ENCODE measurements at places on chromosomes 5 and 9.

- DNase-seq: peak; percentile 21
These were observed 29.8 kb upstream of the TMEM161B start for GRCh38 chr5:88298425-88298824.

DNA sequence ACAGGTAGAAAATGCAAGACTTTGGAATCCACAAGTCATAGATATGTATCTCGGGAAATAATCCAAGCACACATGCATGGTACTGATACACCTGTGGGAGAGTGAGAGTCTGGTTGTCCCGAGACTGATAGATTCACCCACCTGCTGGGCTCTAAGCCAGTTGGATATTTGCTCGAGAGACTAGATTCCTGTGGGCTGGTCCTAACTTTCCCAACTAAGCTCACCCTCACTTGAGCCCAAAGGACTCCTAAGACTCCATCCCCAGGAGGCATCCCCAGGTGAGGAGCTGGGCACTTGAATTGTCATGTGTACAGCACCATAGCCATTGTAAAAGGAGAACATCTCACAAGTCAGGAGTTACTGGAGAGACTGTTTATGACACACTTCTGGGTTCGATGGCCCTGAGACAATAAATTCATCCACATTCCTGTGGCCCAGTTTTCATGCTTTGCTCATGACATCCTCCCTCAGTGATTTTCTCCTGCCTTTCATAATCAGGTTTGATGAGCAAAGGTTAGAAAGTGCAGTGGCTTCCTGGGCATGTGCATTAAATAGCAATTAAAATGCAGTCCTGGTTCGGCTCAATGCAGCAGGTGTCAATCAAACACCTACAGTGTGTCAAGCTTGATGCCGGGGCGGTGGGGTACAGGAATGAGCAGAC lies 18.1 kb downstream of the SLC1A1 start:
- DNase-seq: peak; percentile 82

DNA sequence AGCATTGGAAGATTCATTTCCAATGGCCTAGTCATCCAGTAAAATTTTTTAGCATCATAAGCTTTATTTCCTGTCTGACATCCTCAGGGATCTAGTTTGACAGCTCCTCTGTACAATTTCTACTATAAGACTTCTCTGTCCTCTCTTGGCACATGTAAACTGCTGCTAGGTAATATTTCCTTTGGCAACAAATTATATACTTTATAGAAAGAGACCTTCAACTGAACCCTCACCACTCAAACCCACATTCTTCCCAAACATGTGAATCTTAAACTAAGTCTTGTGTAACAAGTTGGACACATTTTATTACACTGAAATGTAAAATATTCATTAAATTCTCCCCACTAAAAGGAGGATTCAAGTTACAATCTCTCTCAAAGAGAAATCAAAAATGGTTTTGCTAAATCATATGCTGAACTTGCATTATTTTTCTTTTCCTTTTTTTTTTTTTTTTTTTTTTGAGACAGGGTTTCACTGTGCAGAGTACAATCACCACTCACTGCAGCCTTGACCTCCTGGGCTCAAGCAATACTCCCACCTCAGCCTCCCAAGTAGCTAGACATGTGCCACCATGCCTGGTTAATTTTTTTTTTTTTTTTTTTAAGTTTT lies 36.9 kb downstream of the SCAI start:
- DNase-seq: peak; percentile 81

- peak; percentile 94 for DNase-seq
These were observed 51.4 kb upstream of the DAB2 start for GRCh38 chr5:39475881-39476842.

GRCh38 chr9:76181020-76181641 lies 213.1 kb downstream of the RFK start:
- peak; percentile 49 for DNase-seq

GRCh38 chr5:149998281-149998680 lies 2.2 kb downstream of the TIGD6 start:
- DNase-seq: no peak

DNA sequence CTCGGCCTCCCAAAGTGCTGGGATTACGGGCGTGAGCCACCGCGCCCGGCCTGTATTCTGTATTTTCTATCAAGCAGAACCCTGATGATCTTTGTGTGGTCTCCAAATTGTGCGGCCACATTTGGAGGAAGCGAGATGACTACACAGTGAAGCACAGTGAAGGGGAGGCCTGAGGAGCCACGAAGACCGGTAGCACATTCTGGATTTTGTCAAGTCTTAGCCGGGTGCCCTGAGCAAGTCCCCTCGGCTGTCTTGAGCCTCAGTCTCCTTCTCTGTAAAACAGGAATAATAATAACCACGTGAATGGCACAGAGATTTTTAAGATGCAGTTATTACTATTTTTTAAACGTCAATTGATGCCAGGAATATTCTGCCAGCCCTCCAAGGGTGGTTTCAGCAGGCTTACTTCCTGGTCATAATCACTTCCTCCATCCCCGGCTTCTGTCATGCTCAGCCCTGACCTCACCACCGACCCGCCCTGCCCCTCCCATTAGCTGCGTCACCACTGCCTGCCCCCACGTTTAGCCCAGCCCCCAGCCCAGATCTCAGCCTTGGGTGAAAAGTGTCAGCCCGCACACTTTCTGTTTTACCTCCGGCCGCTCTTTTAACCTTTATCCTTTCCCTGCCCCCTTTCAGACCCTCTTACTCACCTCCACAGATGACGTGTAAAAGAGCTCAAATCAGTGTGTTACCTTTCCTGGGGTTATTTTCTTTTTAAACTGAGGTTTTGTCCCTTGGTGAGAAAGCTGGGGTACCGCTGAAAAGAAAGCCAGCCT lies 27.0 kb upstream of the ERGIC1 start:
- DNase-seq: peak; percentile 84

GRCh38 chr9:34547960-34548611 lies 25.3 kb upstream of the ENHO start:
- DNase-seq: peak; percentile 76

- peak; percentile 41 for DNase-seq
These were observed 178.3 kb downstream of the MRPS30 start for GRCh38 chr5:44987026-44987425.

DNA sequence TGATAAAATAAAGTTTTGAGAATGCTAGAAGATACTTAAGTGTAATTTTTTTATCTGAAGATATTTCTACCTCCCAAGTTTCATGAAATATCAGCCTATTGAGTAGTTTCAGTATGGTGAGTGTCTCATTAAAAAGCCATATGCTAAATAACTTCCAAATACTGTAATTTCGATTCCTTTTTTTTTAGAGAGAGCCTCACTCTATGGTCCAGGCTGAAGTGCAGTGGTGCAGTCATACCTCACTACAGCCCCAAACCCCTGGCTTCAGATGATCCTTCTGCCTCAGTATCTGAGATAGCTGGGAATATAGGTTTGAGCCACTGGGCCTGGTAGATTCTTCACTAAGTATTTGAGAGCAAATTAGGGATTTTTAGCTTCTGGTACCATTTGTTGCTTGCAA lies 24.5 kb downstream of the CDC42SE2 start:
- DNase-seq: no peak

DNA sequence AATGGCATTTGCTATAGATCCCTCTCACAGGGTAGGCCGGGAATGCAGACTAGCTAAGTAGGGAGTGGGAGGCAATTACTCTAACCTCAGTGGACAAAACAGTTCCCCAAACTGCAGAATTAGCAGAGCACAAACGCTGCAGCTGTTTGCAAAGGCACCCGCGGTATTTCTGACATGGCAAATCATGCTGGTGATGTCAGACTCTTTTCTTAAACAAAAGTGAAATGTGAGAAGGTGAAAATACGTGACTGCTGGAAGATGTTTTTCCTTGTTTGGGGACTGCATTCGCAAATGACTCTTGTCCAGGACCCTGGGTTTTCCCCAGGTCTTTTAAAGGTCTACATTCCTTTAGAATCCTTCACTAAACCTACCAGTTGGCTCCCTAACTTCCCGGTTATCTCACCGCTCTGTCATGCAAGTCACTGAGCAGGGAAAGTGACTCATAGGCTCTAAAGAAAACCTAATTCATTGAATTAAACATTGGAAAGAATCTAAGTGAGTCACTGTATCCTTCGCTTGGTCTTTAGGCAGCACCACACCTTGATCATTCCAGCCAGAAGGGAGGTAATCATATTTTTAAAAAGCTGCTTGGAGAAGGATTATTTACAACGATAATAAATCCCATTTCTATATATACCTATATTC lies 91.5 kb upstream of the DNAH5 start:
- DNase-seq: peak; percentile 94

GRCh38 chr5:126341906-126342630 lies 81.1 kb upstream of the GRAMD2B start:
- no peak for DNase-seq

DNA sequence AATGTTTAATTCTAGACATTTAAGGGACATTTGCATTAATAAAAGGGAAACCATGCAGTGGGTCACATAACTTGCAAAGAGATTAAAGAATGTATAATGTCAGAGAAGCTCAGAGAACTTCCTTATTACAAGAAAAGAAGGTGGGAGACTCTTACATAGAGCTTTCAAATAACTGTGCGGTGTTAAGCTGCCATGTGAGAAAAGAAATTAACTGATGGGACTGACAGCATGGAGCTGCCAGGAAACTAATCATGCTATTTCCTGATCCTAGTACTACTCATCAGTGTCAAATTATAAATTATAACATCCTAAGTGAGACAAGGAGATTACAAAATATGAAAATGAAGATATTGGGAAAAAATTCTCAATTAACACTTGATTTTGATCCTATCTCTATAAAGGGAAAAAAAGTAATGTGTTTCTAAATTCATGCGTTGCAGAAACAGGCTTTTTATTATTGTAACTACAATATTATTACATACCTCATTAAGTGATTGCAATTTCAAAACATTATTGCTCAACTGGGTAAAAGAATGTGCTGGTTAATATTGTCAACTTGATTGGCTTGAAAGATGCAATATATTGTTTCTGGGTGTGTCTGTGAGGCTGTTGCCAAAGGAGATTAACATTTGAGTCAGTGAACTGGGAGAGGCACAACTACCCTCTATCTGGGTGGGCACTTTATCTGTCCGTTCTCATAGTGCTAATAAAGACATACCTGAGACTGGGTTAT lies 609.5 kb upstream of the NUDT12 start:
- no peak for DNase-seq

DNA sequence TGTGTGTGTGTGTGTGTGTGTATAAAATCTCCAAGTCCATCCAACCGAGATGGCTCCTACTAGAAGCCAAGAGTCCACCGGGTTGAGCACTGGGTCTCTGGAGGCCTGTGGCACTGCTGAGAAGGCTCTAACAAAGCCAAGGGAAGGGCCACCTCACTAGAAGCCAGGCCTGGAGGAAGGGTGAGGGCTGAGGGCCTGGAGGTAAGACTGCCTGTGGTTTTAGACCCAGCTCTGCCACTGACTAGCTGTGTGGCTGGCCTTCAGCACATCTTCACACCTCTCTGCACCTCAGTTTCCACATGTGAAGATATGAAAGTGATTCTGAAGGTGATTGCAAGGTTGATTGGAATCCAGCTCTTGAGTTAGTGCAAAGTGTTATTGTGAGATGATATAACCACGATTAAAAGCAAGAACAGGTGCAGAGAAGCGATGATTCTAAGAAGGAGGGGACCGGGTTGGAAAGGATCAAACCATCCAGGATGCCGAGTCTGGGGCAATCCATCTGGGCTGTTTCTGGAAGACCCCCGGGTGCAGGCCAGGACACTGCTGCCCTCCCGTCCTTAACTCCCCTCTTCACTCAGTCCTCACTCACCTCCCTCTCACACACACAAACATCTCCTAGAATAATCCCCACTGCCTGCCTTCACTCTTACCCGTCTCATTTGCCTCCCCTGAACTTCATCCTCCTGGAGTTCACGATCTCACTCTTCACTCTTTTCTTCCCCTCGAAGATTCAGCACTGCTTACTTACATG lies 2.3 kb downstream of the IL4 start:
- DNase-seq: no peak

DNA sequence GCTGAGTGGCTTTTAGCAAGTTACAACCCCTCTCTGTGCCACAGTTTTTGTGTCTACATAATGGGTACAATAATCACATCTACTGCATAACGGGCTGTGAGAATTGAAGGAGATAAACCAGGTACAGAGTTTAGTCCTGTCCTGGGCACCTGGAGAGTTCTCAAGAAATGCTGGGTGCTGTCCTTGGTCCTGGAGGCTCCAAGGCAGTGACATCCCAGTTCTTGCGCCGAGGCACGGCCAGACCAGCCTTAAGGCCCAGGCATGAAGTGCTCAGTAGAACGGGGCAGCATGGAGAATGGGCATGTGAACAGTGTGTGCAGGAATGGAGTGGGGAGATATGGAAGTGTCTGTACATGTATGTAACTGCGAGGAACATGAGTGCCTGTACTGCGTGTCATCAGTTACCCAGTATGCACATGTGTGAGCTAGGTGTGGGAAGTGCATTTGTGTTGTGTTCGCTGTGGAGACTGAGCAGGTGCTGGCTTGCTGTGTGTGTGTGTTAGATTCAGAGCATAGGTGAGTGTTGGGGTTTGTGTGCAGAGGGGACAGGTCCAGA lies 6.3 kb upstream of the UNC5A start:
- DNase-seq: no peak

DNA sequence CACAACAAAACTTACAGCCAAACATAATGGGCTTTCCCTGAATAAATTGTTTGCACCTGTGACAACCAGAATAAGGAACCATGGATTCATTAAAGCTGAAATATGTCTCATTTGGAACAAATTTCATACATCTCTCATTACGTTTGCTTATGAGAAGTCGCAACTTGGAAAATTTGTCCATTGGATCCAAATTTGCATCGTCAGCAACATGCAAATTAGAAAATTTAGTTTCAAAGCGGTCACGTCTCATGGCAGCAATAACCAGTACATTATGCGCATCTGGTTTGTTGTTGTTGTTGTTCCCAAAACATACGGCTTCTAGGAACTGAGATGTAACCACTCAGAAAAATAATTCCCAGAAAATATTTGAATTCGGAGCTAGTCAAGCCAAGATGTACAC lies 1311.5 kb upstream of the CDH6 start:
- DNase-seq: no peak

DNA sequence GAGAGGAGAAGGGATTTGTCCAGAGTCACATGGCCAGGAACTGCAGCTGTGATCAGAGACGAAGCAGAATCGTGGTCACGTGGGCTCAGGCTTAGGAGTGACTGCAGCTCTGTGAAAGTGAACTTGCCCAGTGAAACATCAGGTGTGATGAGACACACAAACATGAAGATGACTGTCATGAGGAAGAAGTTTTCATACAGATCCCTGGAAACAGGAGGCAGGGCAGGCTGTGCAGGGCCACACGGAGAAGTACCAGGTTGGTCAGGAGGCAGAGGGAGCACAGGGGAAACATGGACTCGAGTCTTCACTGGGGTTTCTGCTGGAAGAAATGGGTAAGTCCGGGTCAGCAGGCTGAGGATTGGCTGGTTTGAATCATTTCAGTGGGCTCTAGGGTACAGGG lies 64.1 kb downstream of the BARX1 start:
- no peak for DNase-seq

DNA sequence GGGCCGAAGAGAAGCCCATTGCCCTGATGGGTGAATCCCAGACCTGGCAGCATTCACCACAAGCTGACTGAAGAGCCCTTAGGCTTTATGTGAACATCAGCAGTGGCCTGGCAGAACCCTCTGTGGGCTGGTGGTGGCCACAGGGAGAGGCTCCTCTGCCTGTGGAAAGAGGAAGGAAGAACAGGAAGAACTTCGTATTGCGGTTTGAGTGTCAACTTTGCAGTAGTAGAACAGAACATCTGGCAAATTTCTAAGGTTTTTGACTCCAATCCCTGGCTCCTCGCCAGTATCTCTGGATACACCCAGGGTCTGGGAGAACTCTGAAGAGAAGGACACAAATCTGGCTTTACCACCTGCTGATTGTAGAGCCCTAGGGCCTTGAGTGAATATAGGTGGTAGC lies 356.4 kb upstream of the GRAMD2B start:
- no peak for DNase-seq

GRCh38 chr5:179866241-179867078 lies 7.8 kb upstream of the MRNIP start:
- no peak for DNase-seq

GRCh38 chr9:123724211-123724796 lies 205.6 kb downstream of the DENND1A start:
- DNase-seq: peak; percentile 69
